Breast epithelium (tissue), 4 donors: ENCODE measurements at places on chromosomes 6 and 20.

DNA sequence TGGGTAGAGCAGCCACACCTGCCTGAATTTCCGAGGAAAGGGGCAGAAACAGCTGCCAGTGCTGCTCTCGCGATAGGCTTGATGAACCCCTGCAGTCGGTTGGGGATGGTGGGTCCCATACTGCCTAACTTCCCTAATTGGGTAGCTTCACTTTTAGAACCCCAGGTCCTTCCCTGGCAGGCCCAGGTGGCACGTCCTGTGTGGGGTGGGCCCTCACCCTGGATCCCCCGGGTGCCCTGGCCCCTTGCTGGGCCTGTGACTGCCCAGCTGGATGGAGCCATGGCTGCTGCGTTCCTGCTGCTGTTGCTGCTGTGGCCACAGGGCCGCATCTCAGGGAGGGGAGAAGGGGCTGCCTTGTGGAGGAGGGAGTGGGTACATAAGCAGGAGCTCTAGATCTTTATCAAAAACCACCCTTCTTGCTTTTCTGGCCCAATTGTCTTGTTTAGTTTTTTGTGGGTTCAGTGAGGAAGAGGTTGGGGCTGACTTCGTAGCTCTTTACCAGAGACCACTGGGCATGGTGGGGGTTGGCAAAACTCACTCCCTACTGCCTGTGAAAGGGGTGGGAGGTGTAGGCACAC, 19.2 kb downstream of the TREML4 start:
- no peak for DNase-seq
- H3K36me3 ChIP-seq: no peaks in the 10 kb centered on the region
- H3K27me3 ChIP-seq: no peaks in the 10 kb centered on the region
- H3K27ac ChIP-seq: no peak overlapping the region

DNA sequence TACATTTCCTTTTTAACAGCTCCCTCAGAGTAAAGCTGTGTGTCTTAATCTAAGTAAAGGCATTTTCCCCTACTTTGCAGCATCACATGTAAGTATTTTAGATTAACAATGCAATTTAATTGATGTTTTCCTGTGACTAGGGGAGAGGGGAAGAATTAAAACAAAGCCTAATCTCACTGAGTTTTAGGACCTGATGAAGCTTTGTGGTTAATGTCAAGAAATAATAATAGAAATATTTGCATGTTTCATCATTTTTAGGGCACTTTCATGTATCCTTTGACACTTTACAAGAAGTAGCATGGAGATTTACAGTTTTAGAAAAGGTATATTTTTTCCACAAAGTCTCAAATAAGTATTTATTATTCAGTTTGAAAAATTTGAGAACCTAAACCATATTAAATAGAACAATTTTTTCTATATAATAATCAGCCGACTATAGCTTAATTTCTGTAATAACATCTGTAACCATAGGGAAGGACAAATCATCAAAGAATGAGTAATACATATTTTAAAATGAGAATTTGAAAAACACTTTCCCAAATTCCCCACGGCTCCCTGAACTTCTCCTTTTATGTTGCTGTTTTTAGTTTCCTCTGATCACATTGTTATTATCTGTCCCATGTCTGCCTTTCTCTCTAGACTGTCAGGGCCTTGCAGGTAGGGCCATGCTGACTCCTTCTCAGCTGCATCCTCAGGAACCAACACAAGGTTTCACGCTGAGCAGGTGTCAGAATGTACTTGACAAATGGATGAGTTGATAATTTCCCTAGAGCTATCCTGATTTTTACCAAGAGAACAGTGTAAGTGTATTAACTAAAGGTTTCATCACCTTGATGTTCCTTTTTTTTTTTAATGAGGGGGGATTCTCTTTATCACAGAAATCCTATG, 338.1 kb downstream of the SYNE1 start:
- H3K4me3 ChIP-seq: no peak overlapping the region
- H3K27ac ChIP-seq: no peak overlapping the region
- DNase-seq: no peak
- H3K4me1 ChIP-seq: no peaks in the 10 kb centered on the region

- no peaks in the 10 kb centered on the region for H3K36me3 ChIP-seq
- no peaks in the 10 kb centered on the region for H3K4me1 ChIP-seq
- no peak overlapping the region for H3K4me3 ChIP-seq
- H3K27ac ChIP-seq: no peak overlapping the region
These were observed 61.1 kb upstream of the TCF21 start for GRCh38 chr6:133827766-133828165.

DNA sequence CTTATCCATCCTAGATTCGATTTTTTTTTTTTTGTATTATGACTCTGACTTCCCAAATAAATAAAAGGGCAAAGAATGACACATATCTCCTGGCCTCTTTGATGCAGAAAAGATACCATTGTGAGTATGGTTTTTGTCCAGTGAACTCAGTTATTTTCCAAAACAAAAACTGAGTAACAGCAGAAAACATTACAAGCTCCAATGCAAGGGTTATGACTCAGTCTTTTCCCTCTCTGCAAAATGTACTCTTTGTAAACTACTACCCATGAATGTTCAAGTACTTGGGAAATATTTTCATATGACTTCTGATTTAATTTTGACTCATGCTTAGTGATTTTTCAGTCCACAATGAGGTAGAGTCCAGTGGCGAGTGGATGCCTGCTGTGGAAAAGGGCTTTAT, 355.3 kb downstream of the RNF144B start:
- no peak for DNase-seq
- H3K4me1 ChIP-seq: no peaks in the 10 kb centered on the region
- H3K4me3 ChIP-seq: no peak overlapping the region

DNA sequence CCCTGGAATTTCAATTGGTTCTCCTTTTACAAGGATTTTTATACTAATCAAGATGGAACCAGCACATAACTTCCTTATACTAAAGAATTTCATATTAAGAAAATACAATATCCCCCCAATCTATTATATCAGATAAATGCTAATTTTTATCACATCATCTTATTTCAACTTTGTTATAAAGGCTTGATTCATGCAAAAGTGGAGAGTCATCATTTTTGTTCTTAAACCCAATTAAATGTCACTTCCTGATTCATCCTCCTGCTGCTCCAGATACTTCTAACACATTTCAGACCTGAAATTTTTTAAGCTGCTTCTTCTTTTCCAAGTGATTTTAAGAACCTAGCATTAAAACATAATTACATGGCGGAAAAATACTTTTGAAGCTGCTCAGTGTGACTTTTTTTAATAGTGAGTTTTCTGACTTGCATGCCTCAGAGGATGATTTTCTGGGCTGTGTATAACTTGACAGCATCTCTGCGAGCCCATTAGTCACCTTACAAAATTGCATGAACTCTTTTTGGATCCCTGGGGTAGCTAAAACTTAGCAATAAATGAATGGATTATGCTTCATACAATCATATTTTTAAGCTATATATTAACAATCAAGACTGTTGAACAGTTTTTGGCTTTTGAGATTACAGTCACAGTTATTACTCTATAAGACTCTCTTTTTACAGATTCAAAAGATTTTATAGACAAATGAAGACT, 134.1 kb downstream of the ELOVL4 start:
- H3K4me1 ChIP-seq: no peaks in the 10 kb centered on the region
- H3K27ac ChIP-seq: no peak overlapping the region
- H3K27me3 ChIP-seq: no peaks in the 10 kb centered on the region
- DNase-seq: no peak

- no peak for DNase-seq
- H3K4me3 ChIP-seq: no peak overlapping the region
- H3K27ac ChIP-seq: no peak overlapping the region
- no peaks in the 10 kb centered on the region for H3K27me3 ChIP-seq
These were observed 63.7 kb upstream of the CCN6 start for GRCh38 chr6:111990214-111990613.

GRCh38 chr6:169859978-169860703, 108.7 kb downstream of the ERMARD start:
- no peaks in the 10 kb centered on the region for H3K4me1 ChIP-seq
- no peaks in the 10 kb centered on the region for H3K36me3 ChIP-seq
- DNase-seq: peak; percentile 1
- no peak overlapping the region for H3K27ac ChIP-seq

GRCh38 chr6:170313716-170314295, 7.2 kb downstream of the FAM120B start:
- H3K4me3 ChIP-seq: no peak overlapping the region
- H3K27ac ChIP-seq: no peak overlapping the region
- no peaks in the 10 kb centered on the region for H3K4me1 ChIP-seq
- no peaks in the 10 kb centered on the region for H3K27me3 ChIP-seq
- DNase-seq: no peak
- H3K36me3 ChIP-seq: no peaks in the 10 kb centered on the region

GRCh38 chr6:3259491-3259958, 778 bp downstream of the PSMG4 start:
- H3K4me1 ChIP-seq: peaks cover 4% of the 10 kb centered on the region
- no peaks in the 10 kb centered on the region for H3K36me3 ChIP-seq
- no peak for DNase-seq
- H3K27ac ChIP-seq: peak overlapping the region; percentile 79
- H3K27me3 ChIP-seq: no peaks in the 10 kb centered on the region

- no peak overlapping the region for H3K4me3 ChIP-seq
- H3K4me1 ChIP-seq: no peaks in the 10 kb centered on the region
- H3K27ac ChIP-seq: no peak overlapping the region
These were observed 103.4 kb downstream of the ERMARD start for GRCh38 chr6:169854813-169855212.

DNA sequence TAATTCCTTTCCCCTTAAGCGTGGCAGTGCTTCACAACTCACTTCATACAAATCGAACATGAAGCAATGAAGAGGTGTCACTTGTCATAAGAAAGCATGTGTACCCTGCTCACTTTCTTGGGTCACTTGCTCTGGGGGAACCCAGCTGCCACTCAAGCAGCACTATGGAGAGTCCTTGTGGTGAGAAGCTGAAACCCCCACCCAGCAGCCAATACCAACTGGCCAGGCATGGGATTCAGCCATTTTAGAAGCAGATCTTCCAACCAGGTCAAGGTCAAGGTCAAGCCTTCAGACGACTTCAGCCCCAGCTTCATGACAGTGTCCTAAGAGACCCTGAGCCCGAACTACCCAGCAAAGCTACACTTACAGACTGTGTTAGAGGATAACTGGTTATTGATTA, 62.8 kb downstream of the PSMB1 start:
- H3K4me1 ChIP-seq: no peaks in the 10 kb centered on the region
- H3K36me3 ChIP-seq: no peaks in the 10 kb centered on the region
- no peaks in the 10 kb centered on the region for H3K27me3 ChIP-seq
- DNase-seq: no peak
- H3K27ac ChIP-seq: no peak overlapping the region
- H3K4me3 ChIP-seq: no peak overlapping the region
